ENCODE measurements at places on chromosomes 5 and 9.

GRCh38 chr5:61732796-61733195 is 400.7 kb downstream of the ZSWIM6 start:
- no peak overlapping the region for H3K27ac ChIP-seq
- H3K4me1 ChIP-seq, result no peaks in the 10 kb centered on the region
- no peaks in the 10 kb centered on the region for H3K27me3 ChIP-seq
- DNase-seq, result no peak

DNA sequence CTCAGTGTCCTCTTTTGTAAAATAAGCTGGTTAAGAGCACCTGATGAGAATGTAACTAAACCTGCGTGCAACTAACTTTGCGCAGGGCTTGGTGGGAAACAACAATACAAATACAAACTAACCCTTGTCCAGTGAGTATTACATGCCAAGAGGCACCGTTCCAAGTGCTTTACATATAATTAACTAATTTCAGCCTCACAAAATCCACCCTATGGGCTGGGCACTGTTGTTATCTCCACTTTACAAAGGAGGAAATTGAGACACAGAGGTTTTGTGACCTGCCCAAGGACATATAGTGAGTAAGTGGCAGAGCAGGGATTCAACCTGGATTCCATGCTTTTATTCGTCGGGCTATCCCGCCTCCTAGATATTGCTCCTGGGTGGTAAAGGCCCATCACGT is 26.2 kb upstream of the TNIP1 start:
- DNase-seq, result no peak
- peaks cover 98% of the 10 kb centered on the region for H3K36me3 ChIP-seq

DNA sequence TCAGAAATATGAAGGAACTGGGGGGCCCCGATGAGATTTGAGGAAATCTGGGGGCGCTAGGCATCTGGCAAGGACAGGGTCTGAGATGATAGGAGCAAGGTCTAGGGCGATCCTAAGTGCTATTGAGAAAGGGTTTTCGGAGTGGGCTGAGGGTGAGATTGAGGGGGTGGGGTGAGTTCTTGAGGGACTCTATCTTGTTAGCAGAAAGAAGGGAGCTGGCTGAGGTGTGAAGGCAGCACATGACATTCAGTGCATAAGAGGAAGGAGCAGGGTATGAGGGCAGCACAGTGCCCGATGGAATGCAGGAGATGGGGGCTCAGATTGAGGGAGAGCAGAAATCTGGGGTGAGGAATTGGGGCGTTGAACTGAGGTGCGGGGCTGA is 640 bp downstream of the TRIM32 start:
- H3K27ac ChIP-seq, result peak overlapping the region; percentile 81
- H3K27me3 ChIP-seq, result no peaks in the 10 kb centered on the region
- no peaks in the 10 kb centered on the region for H3K36me3 ChIP-seq
- H3K4me3 ChIP-seq, result peak overlapping the region; percentile 69

DNA sequence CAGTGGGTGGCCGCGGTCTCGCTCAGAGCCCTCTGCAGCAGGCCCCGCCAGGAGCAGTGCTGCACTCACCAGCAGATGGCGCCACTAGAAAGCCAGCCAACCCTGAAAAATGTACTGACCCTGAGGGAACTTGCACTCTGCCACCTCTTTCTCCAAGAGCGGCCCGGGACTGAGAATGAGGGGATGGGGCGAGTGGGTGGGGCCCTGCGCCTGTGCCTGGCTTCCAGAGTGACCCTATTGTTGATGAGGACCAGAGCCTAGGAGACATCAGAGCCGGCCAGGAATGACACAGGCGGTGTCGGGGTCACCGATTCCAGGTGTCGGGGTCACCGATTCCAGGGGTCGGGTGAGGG is 2.9 kb upstream of the IL17B start:
- peaks cover 37% of the 10 kb centered on the region for H3K4me1 ChIP-seq
- DNase-seq, result peak; percentile 93
- H3K27ac ChIP-seq, result peak overlapping the region; percentile 98
- H3K4me3 ChIP-seq, result no peak overlapping the region
- no peaks in the 10 kb centered on the region for H3K27me3 ChIP-seq

GRCh38 chr9:123548741-123549545 is 192.9 kb downstream of the CRB2 start:
- no peaks in the 10 kb centered on the region for H3K4me1 ChIP-seq
- DNase-seq, result no peak
- no peaks in the 10 kb centered on the region for H3K36me3 ChIP-seq
- H3K27ac ChIP-seq, result no peak overlapping the region
- H3K4me3 ChIP-seq, result no peak overlapping the region

DNA sequence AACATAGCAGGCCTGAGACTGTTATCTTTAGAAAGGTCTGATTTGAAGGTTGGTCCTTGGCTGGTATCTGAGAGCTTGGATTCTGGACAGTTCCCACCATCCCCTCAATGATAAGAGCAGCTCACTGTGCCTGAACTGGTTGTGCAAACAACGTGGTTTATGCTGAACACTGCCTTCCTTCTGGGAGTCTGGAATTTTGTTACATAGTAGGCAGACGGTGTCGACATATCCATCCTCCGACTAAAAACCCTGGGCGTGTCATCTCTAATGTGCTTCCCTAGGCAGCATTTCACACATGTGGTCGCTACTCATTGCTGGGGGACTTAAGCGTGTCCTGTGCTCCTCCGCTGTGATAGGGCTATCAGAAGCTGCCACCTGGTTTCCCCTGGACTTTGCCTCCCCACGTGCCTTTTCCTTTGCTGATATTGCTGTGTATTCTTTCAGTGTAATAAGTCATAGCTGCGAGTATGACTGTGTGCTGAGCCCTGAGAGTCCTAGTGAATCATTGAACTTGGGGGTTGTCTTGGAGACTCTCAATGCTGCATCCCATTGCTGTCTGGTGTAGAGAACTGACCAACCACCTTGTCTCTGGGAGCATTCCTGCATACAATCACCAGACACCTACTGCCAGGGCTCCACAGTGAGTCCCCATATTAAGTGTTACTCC is 119.1 kb upstream of the TBC1D2 start:
- no peaks in the 10 kb centered on the region for H3K27me3 ChIP-seq
- no peaks in the 10 kb centered on the region for H3K4me1 ChIP-seq
- H3K36me3 ChIP-seq, result no peaks in the 10 kb centered on the region
- DNase-seq, result no peak
- H3K4me3 ChIP-seq, result no peak overlapping the region
- H3K27ac ChIP-seq, result no peak overlapping the region

GRCh38 chr5:105581988-105582690 is 2019.5 kb upstream of the NUDT12 start:
- H3K4me1 ChIP-seq, result no peaks in the 10 kb centered on the region
- H3K27ac ChIP-seq, result no peak overlapping the region
- no peak for DNase-seq
- H3K27me3 ChIP-seq, result no peaks in the 10 kb centered on the region
- no peaks in the 10 kb centered on the region for H3K36me3 ChIP-seq

DNA sequence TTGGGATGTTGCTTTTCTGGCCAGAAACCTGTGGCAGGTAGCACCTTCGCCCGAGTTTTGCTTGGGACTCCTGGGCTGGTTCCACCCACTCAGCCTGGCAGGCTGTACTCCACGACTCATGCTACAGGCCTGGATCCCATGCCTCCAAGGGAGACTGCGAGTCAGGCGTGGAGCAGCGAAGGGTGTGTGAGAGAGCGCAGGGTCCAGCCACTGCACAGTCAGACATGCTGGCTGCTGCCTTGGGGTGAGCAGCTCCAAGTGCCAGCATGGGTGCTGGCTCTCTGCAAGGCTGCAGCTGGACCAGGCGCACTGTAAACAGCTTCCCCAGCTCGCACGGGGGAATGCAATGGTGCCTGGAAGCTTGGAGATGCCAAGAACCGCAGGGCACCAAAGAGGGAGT is 249.6 kb upstream of the EDIL3 start:
- no peaks in the 10 kb centered on the region for H3K27me3 ChIP-seq
- no peaks in the 10 kb centered on the region for H3K4me1 ChIP-seq
- H3K27ac ChIP-seq, result no peak overlapping the region
- no peak overlapping the region for H3K4me3 ChIP-seq
- H3K36me3 ChIP-seq, result no peaks in the 10 kb centered on the region

DNA sequence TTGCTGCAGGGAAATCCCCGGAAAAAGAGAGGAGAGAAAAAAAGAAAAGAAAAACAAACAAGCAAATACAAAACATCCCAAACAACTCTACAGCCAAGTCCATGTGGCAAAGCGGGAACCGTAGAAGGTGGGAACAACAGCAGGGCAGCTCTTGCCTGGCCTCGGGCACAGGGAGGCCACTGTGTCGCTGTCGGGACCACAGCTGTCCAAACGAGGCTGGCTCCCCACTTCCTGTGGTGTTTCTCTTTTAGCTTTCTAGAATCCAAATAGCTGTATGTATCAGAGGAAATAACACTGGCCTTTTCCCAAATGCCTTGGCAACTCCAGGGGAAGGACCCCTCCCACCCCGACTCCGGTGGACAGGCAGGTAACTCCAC is 41.6 kb upstream of the EQTN start:
- H3K27ac ChIP-seq, result peak overlapping the region; percentile 74
- peaks cover 58% of the 10 kb centered on the region for H3K4me1 ChIP-seq
- no peaks in the 10 kb centered on the region for H3K27me3 ChIP-seq
- no peak for DNase-seq
- H3K4me3 ChIP-seq, result no peak overlapping the region
- no peaks in the 10 kb centered on the region for H3K36me3 ChIP-seq

GRCh38 chr5:18311266-18311665 is 677.0 kb downstream of the TAF11L14 start:
- no peaks in the 10 kb centered on the region for H3K4me1 ChIP-seq
- no peak overlapping the region for H3K4me3 ChIP-seq
- no peaks in the 10 kb centered on the region for H3K36me3 ChIP-seq
- DNase-seq, result no peak
- no peak overlapping the region for H3K27ac ChIP-seq

DNA sequence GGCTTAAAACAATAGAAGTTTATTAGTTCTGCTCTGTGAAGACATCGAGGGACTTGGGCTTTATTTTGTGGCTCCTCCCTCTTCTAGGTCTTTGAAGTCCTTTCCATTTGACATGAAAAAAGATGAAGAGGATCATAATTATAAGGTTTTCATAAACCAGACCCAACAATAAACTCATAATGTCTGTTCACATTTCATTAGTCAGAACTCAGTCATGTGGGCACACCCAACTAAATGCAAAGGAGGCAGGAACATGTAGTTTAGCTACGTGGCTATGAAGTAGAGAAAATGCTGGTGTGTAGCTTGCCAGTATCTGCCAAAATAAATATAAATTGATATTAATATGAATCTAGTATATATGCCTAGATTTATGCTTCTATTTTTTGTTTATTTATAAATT is 393.9 kb upstream of the C9orf72 start:
- no peak overlapping the region for H3K4me3 ChIP-seq
- DNase-seq, result no peak
- no peaks in the 10 kb centered on the region for H3K36me3 ChIP-seq
- no peaks in the 10 kb centered on the region for H3K4me1 ChIP-seq
- no peak overlapping the region for H3K27ac ChIP-seq

- no peak overlapping the region for H3K27ac ChIP-seq
- H3K36me3 ChIP-seq, result no peaks in the 10 kb centered on the region
- H3K4me1 ChIP-seq, result no peaks in the 10 kb centered on the region
- H3K27me3 ChIP-seq, result no peaks in the 10 kb centered on the region
Measured at GRCh38 chr5:14552017-14552416, 29.6 kb upstream of the OTULINL start.

DNA sequence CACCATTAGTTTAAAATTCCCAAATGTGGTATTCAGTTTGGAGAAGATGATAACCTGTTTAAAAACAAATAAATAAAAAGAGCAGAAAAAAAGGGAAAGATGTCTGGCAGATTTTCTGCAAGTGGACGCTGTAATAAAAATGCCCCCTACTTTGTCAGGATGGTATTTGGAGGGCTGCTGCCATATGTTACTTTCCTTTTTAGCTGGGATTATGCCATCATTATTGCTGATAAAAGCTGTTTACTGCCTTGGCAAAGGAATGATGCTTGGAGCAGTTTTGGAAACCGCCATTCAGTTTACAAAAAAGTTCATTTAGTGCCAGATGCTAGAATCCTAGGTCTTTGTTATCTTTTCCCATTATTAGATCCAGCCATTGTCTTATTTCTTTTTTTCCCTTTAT is 104.8 kb downstream of the PBX3 start:
- H3K36me3 ChIP-seq, result no peaks in the 10 kb centered on the region
- H3K4me3 ChIP-seq, result no peak overlapping the region
- no peak for DNase-seq
- H3K27ac ChIP-seq, result no peak overlapping the region
- no peaks in the 10 kb centered on the region for H3K4me1 ChIP-seq

DNA sequence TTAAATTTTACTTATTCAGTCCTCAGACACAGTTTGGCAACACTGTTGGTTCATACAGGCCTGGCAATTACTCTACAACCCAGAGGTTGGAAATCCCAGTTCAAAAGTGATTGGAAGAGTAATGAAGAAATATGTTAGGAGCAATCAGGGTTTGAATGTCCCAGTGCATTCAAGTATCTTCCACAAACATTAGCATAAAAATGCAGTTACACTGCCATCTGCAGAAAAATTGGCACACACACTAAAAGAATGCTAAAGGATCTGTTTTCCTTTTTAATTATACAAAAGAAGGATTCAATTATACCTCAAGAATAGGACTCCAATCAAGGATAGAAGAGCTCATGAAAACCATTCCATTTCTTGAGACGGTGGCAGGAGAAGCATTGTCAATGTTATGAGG is 130.2 kb downstream of the DNAH5 start:
- H3K4me1 ChIP-seq, result no peaks in the 10 kb centered on the region
- no peak overlapping the region for H3K27ac ChIP-seq

DNA sequence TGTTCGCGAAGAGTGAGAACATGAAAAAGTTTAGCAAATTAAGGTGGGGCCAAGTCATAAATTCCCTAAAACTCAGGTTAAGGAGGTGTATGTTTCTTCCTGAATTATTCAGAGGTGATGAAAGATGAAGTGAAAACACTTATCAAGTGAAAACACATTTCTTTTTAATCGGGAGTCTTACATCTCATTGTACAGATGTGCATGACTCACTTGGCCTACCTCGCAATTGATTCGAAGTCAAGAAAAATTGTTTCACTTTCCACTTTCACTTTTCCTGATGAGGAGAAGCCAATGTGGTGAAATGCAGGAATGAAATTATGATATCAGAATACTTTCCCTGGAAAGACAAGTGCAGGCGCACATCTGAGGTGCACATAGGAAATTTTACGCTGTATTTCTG is 78.7 kb downstream of the SLC25A46 start:
- H3K27me3 ChIP-seq, result no peaks in the 10 kb centered on the region
- no peak overlapping the region for H3K4me3 ChIP-seq
- H3K4me1 ChIP-seq, result no peaks in the 10 kb centered on the region

GRCh38 chr5:139064613-139065012 is 133.6 kb downstream of the SIL1 start:
- DNase-seq, result no peak
- peaks cover 15% of the 10 kb centered on the region for H3K4me1 ChIP-seq
- H3K27me3 ChIP-seq, result no peaks in the 10 kb centered on the region
- H3K36me3 ChIP-seq, result no peaks in the 10 kb centered on the region
- no peak overlapping the region for H3K27ac ChIP-seq
- no peak overlapping the region for H3K4me3 ChIP-seq

GRCh38 chr5:69042915-69043654 is 50.7 kb upstream of the SLC30A5 start:
- DNase-seq, result peak; percentile 15
- H3K27me3 ChIP-seq, result no peaks in the 10 kb centered on the region
- peak overlapping the region; percentile 57 for H3K4me3 ChIP-seq
- H3K4me1 ChIP-seq, result no peaks in the 10 kb centered on the region

- H3K4me1 ChIP-seq, result peaks cover 4% of the 10 kb centered on the region
- H3K36me3 ChIP-seq, result no peaks in the 10 kb centered on the region
- no peak for DNase-seq
- H3K27ac ChIP-seq, result no peak overlapping the region
- H3K4me3 ChIP-seq, result no peak overlapping the region
Measured at GRCh38 chr9:129399634-129399990, 221.3 kb downstream of the C9orf50 start.
